Camera-type eye (tissue), 1 donor: ENCODE measurements at places on chromosomes 6 and 20. TPM values are rescaled to one million over a fixed set of nuclear protein-coding genes. Genes with fewer than 3 reads are reported as not detected.

The THBS2 gene
- 132 TPM for total RNA-seq

The CCN2 gene
- 93.1 TPM for total RNA-seq

The ADGRB3 gene
- total RNA-seq, result 45.9 TPM

The KCNK16 gene
- total RNA-seq, result not detected

The PHACTR1 gene
- 21.8 TPM for total RNA-seq

The FARS2 gene
- total RNA-seq, result 33.6 TPM

The AVP gene
- total RNA-seq, result not detected

The RNF144B gene
- 13.9 TPM for total RNA-seq
